ENCODE measurements at places on chromosomes 3 and 15. TPM values are rescaled to one million over a fixed set of nuclear protein-coding genes. Genes with fewer than 3 reads are reported as not detected.

Gene TGM4
- total RNA-seq, result not detected

- no peak overlapping the region for H3K27ac ChIP-seq
- no peaks in the 10 kb centered on the region for H3K36me3 ChIP-seq
- no peaks in the 10 kb centered on the region for H3K4me1 ChIP-seq
- no peaks in the 10 kb centered on the region for H3K27me3 ChIP-seq
- DNase-seq, result no peak
Measured at GRCh38 chr15:65962187-65962586, 92.9 kb downstream of the RAB11A start.

DNA sequence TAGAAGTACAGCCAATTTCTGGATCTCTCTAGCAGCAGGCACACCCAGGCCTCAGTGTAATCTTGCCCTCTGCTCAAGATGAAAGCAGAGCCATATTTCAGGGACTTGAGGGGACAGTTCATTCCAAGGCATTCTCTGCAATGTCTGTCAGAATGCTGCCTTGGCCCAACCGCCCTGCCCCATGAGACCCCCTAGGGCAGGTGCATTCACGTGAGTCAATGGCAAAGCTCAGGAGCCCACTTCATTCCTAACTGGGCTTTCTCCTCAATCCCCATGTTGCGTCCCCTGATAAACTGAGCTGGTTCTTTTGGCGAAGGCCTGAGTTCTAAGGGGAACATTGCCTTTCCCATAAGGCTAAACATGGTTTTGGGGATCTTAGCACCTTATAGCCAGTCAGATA lies 9.5 kb downstream of the SNTN start:
- H3K4me3 ChIP-seq, result no peak overlapping the region
- no peak overlapping the region for H3K27ac ChIP-seq
- H3K4me1 ChIP-seq, result no peaks in the 10 kb centered on the region
- DNase-seq, result no peak
- no peaks in the 10 kb centered on the region for H3K36me3 ChIP-seq

Gene TEX55
- total RNA-seq, result not detected

Gene SKOR1
- 0.23 TPM for total RNA-seq

DNA sequence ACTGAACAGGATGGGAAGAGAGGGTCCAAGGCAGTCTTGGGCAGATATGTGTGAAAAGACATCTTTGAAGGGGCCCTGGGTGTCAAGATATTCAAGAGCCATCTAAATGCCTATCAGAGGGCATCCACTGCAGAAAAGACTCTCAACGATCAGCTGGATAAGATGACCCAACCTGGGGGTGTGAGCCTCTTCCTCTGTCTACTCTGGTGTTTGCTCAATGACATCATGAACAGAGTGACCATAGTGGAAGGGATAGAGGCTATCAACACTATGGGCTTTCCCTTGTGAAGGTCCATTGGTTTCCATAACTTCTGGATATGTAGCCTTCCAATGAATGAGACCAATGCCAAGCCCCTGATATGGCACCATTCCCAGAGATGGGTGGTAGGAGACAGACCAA lies 42.1 kb downstream of the FAH start:
- H3K36me3 ChIP-seq, result no peaks in the 10 kb centered on the region
- peak; percentile 4 for DNase-seq
- no peak overlapping the region for H3K27ac ChIP-seq
- H3K4me1 ChIP-seq, result peaks cover 3% of the 10 kb centered on the region
- no peaks in the 10 kb centered on the region for H3K27me3 ChIP-seq

DNA sequence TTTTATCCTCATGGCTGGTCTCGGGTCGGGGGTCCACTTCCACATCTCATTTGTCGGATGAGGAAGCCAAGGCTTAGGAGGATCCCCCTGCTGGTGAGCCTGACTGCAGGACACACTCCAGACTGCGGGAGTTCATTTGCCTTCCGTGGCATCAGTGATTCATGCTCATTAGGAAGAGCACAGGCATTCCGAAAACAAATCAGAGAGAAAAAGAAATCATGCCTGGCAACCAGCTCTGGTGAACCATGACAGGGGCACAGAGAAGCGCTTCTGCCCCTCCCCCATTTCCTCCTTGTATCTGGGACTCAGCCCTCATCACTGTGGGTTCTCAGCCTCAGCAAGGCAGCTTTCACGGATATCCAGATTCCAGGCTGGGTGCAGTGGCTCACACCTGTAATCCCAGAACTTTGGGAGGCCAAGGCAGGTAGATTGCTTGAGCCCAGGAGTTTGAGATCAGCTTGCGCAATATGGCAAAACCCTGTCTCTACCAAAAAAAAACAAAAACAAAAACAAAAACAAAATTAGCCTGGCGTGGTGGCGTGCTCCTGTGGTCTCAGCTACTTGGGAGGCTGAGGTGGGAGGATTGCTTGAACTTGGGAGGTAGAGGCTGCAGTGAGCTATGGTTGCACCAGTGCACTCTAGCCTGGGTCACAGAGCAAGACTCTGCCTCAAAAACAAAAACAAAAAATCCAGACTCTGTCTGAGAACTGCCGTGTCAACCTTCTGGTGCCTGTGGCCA lies 28.4 kb downstream of the IRAK2 start:
- H3K4me3 ChIP-seq, result no peak overlapping the region
- H3K4me1 ChIP-seq, result no peaks in the 10 kb centered on the region
- no peaks in the 10 kb centered on the region for H3K36me3 ChIP-seq
- H3K27me3 ChIP-seq, result no peaks in the 10 kb centered on the region
- no peak overlapping the region for H3K27ac ChIP-seq
